Lower lobe of right lung (tissue), 2 donors: ENCODE measurements at places on chromosomes 7 and 10. TPM values are rescaled to one million over a fixed set of nuclear protein-coding genes. Genes with fewer than 3 reads are reported as not detected.

Gene HTR7
- 0.32 TPM for total RNA-seq

Gene ZNF239
- total RNA-seq = 2.1 TPM

DNA sequence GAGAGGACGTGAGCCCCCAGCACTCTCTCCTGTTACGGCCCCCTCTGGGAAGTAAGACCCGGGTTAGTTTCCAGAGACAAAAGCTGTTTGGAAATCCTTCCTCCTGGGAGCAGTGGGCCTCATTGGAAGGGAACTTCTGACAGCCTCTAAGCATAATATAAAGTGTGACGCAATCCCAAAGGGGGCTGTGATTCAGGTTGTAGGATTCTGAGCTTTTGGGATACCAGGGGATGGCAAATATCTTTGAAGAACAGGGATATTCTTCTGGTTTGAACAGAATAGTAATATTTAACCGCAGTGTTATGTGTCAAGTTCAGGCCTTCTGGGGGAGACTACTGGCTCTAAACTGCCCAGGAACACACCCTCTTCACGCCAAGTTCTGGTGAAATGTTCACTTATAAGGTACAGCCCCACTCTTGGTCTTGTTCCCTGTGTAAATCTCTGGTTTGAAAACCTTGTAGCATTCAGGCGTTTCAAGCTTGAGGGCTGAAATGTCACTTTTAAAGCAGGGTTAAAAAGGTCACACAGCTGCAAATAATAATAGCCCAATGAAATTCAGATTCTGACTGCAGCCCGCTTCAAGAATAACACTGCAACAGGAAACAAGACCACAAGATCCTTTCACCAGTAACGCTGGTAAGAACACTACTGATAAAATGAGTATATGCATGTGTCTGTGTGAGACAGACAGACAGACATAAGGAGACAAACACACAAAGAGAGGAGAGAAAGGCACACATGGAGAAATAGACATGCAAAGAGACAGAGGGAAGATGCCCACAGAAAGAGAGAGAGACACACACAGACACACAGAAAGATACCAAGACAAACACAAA lies 69.0 kb downstream of the CREB5 start:
- DNase-seq = no peak

- DNase-seq = no peak
Observed at GRCh38 chr10:24439935-24440334, 231.0 kb downstream of the KIAA1217 start.

GRCh38 chr7:73671322-73671661 lies 3.7 kb downstream of the VPS37D start:
- DNase-seq = no peak

GRCh38 chr10:79285315-79286197 lies 61.7 kb upstream of the PPIF start:
- DNase-seq = no peak

- DNase-seq = no peak
Observed at GRCh38 chr7:158997471-158997870, 141.1 kb downstream of the DYNC2I1 start.

Gene COL1A2
- 252 TPM for total RNA-seq

DNA sequence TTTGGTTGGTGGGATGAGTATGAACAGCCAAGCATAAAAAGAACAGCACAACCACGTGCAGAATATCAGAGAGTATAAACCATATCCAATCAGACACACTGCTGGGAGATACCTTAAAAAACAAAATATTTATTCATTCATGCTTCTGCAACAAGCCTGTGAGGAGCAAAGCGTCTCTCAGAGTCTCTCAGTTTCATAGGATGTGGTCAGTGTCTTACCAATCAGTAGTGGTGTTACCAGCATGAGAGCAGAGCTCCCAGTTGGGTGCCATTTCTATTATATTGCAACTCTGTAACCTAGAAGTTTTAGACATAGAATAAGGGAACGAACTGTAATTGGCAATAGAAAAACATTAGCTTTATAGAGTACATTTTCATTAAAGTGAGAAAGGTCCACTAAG lies 445.9 kb upstream of the LRRN3 start:
- DNase-seq = no peak

Gene FGL2
- total RNA-seq = 33.0 TPM

Gene LIPA
- 174 TPM for total RNA-seq

DNA sequence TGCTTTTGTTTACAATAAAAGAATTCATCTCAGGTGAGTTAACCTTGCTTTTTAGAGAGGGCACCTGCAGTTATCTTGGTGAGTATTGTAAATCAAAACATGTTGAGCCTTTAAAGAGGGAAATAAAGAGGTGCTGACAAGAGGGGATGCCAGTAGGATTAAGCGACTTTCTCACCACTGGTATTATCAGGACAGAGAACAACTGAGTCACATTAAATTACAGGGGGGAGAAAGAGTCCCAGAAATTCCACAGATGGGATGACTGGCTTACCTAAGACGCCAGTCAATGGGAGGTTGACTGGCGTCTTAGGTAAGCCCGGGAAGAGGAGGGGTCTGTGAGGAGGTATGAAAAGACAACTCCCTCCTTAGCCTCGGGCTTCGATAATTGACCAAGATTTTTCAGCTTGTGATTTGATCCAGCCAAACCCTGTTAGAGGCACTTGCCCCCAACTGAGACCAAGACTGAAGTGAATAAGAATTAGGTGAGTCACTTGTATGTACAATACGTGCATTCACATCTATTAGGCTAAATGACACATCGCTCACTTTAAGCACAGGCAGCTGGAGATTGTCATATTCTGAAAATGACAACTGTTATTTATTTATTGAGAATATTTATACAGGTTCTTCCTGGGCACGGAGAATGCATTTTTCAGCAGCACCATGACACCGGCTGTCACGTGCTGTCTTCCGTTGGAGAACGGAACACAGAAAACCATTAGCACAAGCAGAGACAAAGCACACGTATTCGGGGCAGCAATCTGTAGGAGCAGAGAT lies 117.6 kb downstream of the SEM1 start:
- no peak for DNase-seq

GRCh38 chr7:4244041-4244440 lies 438.1 kb upstream of the FOXK1 start:
- no peak for DNase-seq

DNA sequence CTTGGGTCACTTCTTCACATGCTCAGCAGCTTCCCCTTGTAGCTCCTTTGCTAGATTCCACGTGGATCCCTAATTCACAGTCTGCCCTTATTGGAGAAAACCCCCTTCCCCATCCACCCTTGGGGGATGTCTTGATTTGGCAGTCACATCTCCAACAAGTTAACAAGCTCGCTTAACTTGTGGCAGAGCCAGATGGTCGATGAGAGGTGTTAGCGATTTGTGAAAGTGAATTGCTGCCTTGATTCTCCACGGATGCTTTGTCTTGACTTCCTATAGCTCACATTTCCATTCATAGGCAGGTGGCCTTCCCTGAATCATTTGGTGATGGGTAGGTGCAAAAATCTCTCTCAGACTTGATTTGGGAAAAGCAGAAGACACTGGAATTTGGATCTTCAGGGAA lies 387.9 kb downstream of the TCERG1L start:
- DNase-seq = no peak

DNA sequence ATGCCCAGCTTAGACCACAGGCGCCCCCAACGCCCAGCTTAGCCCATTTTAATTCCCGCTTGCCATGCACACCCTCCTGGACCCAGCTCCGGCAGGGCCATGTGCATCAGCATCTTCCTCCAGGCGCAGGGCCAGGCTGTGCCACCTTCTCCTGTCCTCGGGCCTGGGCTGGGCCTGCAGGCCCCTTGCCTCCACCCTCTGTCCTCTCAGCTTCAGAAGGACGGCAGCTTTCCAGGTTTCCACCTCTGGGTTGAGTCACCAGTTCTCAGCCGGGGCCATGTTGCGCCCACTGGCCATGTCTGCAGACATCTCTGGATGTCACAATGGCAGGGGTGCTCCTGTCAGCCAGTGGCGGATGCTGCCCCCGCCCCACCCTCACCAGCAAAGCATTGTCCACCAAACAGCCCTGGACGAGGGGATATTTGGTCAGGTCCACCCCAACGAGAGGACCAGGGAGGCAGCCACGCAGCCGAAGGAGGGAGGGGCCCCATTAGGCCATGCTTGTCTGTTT lies 59.1 kb upstream of the NKX6-2 start:
- peak; percentile 39 for DNase-seq

Gene TNS3
- total RNA-seq = 174 TPM

Gene HILPDA
- total RNA-seq = 13.1 TPM

Gene OR6B1
- not detected for total RNA-seq

GRCh38 chr10:50439806-50440205 lies 183.9 kb downstream of the SGMS1 start:
- DNase-seq = no peak

Gene DPYSL4
- total RNA-seq = 2.1 TPM

GRCh38 chr10:82335831-82336230 lies 460.8 kb downstream of the NRG3 start:
- no peak for DNase-seq

GRCh38 chr7:10707519-10707918 lies 266.2 kb upstream of the PHF14 start:
- DNase-seq = no peak

DNA sequence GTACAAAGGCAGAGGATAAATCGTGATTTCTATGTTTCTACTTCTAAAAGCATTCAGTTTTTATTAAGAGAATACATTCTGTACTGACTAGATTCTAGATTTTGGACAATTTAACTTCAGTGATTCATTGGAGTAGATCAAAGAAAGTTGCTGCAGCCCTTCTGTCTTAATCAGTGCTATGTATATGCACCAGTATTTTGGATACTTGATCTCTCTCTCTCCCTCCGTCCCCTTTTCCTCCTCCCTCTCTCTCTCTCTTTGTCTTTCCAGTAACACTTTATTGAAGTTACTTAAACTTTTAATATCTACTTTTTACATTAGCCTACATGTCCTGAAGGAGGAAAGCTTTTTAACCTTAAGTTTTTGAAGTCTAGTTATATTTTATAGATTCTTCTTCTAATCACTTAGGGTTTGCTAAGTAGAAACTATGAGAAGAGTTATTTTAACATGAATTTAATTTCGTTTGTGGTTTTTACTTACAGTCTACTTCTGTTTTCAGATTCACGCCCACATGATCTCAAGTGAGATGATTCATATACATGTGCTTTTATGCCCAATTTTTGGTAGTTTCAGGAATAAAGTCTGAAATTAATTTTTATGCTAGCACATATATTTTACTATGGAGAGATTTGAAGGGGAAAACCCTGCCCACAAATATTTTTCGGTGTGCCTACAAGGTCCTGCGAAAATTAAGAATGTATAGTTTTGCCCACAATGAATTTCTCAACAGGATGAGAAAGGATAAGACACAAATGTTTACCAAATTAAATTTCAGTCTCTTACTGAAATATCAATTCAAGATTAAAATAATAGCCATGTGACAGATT lies 9.1 kb downstream of the MDFIC start:
- no peak for DNase-seq

DNA sequence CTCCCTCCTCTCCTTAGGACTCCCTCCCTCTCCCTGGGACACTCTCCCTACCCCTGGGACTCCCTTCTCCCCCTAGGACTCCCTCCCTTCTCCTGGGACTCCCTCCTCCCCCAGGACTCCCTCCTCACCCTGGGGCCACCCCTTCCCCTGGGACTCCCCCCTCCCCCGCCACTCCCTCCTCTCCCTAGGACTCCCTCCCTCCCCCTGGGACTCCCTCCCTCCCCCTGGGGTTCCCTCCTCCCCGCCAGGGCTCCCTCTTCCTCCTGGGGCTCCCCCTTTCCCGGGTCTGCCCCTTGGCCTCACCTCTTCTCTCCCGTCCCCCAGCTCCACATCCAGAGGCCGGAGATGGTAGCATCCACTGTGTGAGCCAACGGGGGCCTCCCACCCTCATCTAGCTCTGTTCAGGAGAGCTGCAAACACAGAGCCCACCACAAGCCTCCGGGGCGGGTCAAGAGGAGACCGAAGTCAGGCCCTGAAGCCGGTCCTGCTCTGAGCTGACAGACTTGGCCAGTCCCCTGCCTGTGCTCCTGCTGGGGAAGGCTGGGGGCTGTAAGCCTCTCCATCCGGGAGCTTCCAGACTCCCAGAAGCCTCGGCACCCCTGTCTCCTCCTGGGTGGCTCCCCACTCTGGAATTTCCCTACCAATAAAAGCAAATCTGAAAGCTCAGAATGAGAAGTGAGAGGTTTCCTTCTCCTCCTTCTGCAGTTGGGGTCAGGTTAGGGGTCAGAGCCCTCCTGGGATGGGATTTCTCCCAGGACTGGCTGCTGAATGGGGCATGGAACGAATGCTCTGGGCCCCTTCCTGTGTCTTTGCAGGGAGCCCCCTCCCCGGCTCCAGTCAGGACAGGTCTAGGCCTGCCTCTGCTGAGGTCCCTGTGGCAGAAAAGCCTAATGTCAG lies 1.4 kb upstream of the MUC17 start:
- no peak for DNase-seq

Gene SEMA3E
- 8.8 TPM for total RNA-seq

Gene HOXA6
- 4.6 TPM for total RNA-seq

GRCh38 chr7:21318916-21319270 lies 109.0 kb upstream of the SP4 start:
- no peak for DNase-seq

Gene MMRN2
- total RNA-seq = 53.1 TPM

DNA sequence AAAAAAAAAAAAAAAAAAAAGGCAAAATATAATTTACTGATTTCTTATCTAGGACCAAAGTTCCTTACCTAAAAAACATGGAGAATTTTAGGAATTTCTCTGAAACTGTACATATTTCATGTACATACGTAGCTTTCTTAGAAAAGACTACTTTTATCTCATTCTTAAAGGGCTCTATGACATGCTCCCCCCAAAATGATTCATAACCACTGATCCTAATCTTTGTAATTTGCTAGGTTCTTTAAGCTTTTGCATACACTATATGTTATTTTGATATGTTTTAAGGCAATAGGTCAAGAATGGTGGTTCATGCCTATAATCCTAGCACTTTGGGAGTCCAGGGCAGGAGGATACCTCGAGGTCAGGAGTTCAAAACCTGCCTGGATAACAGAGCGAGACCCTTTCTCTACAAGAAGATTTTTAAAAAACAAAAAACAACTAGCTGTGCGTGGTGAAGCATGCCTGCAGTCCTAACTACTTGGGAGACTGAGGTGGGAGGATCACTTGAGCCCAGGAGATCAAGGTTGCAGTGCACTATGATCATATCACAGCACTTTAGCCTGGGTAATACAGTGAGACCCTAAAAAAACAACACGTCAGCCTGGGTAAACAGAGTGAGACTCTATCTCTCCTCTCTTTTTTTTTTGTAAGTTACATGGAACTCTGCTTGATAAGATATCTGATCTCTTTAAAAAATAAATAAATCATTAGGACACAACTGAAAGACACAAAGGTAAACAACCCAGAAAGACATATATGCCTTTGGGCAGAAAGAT lies 54.8 kb downstream of the ATAD1 start:
- DNase-seq = no peak

Gene MUC12
- 1.2 TPM for total RNA-seq

- DNase-seq = no peak
Observed at GRCh38 chr10:112631501-112632400, 184.7 kb downstream of the VTI1A start.

- no peak for DNase-seq
Observed at GRCh38 chr10:34319197-34319846, 495.8 kb downstream of the PARD3 start.
